Fibroblast of the aortic adventitia (primary cell): ENCODE measurements at places on chromosomes 5 and 9.
A peak's percentile ranks its signal among the peaks of the same experiment; 100 is the strongest.

GRCh38 chr5:157558041-157558595, 17.5 kb downstream of the ADAM19 start:
- DNase-seq: peak; percentile 75

DNA sequence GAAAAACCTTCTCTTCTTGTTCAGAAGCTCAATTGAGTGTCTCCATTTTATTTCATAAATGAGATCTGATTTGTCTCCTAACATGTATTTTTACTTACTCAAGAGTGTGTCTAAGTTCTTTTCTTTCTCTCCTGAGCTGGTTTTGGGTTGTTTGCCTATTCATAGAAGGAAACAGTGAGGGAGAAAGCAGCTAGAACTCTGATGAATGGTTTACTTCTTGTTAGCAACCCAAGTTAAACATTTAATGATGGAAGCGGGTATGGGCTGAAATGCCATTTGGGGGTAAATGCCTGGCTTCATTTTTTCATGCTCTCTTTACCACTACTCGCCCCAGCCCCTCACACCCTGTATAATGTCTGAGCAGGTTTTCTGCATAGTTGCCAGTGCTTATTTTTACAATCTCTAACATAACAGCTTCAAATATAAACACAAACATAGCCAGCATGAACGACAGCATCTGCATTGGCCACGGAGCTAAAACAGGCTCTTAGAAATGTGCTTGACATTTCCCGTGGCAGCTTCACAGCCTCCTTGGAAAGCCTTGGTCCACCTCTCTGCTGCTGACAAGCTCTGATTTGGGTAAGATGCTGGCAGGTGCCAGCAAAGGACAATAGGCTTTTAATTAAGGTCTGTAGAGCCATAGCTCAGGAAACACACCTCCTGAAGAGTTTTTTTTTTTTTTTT, 321.1 kb downstream of the ARHGEF28 start:
- DNase-seq: no peak

DNA sequence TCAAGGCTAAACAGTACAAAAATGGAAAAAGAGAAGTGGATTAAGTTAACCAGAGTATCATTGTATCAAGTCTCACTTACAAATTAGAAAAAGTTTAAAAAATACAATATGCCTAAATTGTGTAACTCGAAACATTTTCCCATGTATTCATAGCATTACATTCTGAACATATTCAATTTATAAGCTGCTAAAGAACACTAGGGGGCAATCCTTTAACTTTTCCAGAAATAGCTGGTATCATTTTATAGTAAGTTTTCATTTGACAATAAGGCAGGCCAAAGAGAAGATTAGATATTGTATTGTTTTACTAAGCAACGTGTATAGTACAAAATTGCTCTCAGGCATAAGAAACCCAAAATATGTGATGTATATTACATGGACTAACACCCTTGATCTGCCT, 234.6 kb downstream of the ADGRV1 start:
- DNase-seq: peak; percentile 1

DNA sequence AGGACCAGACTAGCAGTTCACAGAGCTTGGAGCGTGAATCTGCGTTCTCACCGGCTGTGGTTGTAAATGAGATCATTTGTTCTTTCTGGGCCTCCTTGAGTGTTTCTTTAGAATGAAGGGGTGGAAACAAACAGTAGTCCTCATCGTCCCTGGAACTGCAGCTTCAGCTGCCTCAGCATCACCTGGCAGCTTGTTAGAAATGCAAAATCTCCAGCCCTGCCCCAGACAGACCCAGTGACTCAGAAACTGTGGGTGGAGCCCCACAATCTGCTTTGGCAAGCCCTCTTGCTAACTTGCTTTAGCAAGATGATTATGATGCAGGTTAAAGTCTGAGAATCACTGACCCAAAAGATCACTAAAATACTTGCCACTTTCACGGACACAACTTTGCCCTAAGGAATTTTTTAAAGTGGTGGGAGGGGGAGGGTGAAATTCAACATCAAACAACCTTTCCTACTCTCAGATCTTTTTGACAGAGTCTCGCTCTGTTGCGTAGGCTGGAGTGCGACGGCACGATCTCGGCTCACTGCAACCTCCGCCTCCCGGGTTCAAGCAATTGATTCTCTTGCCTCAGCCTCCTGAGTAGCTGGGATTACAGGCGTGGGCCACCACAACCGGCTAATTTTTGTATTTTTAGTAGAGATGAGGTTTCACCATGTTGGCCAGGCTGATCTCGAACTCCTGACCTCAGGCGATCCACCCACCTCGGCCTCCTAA, 86.0 kb downstream of the BRINP1 start:
- no peak for DNase-seq

DNA sequence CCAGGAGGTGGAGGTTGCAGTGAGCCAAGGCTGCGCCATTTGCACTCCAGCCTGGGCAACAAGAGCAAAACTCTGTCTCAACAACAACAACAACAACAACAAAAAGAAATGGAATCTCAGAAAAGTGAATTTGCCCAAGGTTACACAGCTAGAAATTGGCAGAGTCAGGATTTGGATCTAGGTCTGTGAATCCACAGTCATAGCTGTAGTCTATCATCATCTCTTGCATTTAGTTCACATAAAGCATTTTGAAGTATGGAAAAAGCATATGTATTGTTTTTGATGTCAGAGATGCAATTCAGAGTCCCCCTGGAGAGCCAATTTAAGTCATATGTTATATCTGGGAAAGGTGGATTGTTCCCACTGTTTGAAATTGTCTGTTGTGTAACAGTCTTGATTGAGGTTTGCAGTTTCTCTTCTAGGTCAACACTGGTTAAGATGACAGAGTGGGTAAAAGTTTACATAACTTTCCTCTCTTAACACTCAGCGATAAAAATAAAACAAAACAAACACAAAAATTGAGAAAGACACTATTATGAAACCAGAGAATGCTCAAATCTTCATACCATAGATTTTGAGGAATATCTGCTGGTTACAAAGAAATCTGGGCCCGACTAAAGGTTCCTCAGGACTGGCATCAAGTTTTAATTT, 21.5 kb upstream of the GPR21 start:
- no peak for DNase-seq

DNA sequence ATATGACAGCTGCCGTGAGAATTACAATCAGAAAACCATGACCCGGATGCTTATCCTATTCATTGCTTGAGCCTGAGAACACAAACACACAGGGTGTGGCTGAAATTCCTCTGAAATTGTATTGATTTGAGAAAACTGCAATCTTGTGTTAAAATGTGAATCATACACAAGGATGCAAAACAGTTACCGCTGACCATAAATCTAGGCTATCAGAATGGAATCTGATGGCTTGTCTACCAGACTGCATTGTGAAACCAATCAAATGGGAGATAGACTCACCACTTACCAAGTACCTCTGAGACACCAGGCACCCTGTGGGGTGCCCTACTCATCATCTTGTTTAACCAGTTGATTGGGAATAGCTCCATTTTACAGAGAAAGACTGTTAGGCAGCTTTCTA, 188.7 kb upstream of the MSX2 start:
- DNase-seq: peak; percentile 52

- DNase-seq: no peak
Measured at GRCh38 chr5:73443829-73444498, 4.6 kb downstream of the FOXD1 start.

- DNase-seq: no peak
Measured at GRCh38 chr5:32071351-32071944, 102.7 kb downstream of the GOLPH3 start.

DNA sequence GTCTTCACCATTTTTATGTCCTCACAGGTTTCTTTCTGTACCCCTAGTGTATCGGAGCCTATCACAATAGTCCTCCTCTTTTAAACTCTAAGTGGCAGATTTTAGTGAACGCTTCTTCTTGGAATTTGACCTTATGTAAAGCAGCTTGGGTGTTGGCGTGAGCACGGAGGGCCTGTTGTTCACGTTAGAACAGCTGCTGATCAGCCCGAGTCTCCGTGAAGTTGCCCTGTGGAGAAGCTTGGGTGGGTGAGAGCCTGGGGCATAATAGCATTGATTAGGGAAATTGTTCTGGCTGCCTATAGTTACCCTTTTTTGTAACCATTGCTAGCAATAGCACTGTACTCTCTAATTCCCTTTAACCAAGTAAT, 167.0 kb upstream of the OTULINL start:
- DNase-seq: no peak

GRCh38 chr5:6547498-6547897, 85.3 kb downstream of the NSUN2 start:
- DNase-seq: no peak

DNA sequence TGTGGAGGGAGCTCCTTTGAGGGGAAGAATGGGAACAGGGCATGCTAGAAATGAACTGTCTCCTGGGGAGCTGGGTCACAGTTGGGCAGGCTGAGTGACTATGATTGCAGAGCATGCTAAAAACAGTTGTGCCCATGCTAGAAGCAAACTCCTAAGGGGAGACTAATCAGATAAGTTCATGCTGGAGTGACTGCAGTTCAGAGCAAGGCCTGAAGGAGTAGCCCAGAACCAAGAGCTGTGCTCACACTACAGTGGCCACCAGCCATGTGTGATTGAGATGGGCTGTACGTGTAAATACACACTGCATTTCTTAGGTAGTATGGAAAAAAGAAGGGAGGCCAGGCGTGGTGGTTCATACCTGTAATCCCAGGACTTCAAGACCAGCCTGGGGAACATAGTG, 10.3 kb upstream of the AK1 start:
- no peak for DNase-seq

DNA sequence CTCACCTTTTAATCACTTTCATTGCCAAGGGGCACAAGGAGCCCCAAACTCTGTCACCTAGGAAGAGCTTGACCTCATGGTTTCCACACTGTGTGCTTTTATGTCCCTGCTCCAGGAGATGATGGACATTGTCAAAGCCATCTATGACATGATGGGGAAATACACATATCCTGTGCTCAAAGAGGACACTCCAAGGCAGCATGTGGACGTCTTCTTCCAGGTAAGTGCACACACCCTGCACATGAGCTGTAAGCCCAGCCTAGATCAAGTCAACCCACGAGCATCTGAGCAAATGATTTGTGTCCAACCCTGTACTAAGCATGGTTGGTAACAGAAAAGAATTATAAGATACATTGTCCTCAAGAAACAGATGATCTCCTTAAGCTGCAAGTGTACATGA, 50.8 kb upstream of the GABRP start:
- no peak for DNase-seq

GRCh38 chr9:113548221-113549041, 84.9 kb downstream of the RGS3 start:
- DNase-seq: peak; percentile 81

DNA sequence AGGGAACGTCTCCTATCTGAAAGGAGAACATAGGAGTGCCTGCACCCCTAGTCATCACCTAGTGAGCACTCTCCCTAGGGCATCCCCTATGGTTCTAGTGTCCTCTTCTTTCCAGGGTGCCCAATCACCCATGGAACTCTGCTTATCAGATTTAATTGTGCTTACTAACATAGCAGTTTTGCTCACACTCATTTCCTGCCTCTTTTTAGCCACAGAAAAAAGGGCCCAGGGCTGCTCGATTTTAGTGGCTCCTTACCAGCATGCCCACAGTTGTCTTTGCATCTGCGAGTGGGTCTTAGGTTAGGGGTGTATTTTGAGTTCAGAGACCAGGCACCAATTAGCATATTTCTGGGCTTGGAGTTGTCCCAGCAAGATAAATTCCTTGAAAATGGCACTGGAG, 1110.2 kb downstream of the TAF11L14 start:
- no peak for DNase-seq

DNA sequence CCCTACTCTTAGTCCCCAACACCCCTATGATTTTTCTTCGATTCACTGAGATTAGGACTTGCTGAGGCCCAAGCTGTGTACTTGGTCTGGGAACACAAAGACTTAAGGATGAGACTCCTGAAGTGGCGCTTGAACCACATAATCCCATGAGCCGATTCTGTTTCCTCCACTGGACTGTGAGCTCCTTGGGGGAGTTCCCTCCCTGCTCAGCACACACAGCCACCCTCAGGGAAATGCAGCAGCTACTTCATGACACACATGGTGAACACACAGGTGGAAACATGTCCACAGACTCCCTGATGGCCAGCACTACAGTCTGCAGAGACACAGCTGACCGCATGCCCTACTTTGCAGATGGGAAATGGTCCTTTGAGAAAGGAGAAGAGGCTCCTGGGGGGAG, 101.1 kb downstream of the C5orf15 start:
- DNase-seq: no peak

- DNase-seq: no peak
Measured at GRCh38 chr9:124733964-124734740, 37.0 kb downstream of the NR6A1 start.

DNA sequence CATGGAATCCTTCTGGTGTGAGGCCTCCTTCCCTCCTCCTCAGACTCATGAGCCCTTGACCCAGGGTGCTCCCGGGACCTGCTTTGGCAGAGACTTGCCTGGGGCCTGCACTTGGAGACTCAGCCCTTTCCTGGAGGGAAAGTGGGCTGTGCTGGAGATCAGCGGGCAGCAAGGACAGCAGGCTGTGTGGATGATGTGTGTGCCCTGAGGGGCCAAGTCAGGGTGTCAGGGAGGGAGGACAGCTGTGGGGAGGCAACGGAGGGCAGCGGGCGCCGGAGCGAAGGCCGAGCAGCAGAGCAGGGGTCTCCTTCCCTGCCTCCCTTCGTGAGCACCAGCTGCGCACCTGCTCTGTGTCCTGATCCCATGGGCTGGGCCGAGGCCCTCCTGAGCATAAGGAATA, 6.1 kb upstream of the CSF2 start:
- DNase-seq: no peak

DNA sequence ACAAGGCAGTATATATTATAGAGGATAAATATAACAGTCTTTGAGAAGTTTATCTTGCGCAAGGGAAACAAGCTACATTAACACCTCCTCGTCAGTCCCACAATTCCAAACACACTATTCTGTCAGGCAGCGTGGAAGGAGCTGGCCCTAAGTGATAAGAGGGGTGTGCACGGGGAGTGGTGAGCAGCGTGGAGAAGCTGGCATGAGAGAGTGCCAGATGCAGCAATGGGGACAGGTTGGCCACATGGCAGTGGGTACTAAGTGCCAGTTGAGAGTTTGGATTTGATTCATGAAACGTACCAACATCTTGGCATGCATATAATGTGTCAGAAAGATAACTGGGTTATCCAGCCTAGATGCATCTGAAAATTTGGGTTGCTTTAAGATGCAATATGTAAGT, 460.2 kb downstream of the ICE1 start:
- DNase-seq: no peak

DNA sequence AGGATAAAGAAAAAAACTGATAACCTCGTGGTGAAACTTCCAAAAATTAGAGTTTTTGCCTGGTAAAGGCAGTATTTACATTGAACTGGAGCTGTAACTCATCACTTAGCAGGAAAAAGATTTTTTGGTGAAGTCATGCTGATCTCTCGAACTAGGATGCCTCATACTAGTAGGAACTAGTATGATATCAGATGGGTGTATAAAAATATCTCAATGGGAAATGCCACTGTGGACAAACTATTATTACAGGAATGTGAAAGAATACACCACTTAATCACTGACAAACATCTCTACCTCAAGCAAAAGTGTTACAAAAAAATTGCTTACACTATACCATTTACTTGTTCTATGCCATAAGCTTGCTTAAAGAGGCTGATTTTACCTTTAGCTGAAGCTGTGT, 28.4 kb downstream of the RFX3 start:
- DNase-seq: peak; percentile 54
